ENCODE measurements at places on chromosomes 6 and 20.

DNA sequence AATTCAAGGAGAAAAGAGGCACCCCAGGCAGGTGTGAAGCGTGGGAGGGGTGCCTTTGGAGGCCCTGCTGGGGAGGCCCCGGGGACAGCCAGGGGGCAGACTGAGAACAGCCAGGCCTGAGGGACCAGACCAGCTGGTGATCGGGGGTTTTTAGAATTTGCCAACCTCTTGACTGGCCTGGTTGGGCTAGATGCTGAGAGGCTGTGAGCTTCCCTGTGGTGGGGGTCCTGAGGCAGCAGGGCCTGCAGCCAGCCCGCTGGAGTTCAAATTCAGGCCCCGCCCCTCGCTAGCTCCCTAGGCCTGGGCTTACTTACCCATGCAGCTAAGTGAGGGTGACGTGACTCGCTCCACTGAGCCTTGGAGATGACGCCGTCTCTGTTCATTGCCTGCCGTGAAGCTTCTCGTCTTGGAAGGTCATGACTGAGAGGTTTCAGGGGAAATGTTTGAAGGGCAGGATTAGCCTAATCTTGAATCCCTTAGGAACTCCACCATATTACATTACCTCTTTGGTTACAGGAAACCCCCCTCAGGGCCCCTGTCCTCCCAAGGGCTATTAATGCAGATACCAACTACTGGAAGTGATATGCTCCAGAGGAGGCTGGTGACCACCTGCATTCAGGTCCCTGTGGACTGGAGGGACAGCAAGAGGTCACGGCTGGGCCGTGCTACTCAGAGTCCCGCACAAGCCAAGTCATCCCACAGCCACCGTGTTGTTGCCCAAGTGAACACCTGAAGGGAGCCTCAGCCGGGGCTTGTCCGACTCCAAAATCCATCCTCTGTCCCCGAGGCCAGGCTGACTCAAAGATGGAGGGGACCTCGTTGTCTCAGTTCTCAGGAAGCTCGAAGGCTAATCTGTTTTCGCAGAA lies 73.9 kb upstream of the DUSP22 start:
- DNase-seq, result no peak

- no peak for DNase-seq
Observed at GRCh38 chr6:144578385-144579350, 293.5 kb downstream of the UTRN start.

DNA sequence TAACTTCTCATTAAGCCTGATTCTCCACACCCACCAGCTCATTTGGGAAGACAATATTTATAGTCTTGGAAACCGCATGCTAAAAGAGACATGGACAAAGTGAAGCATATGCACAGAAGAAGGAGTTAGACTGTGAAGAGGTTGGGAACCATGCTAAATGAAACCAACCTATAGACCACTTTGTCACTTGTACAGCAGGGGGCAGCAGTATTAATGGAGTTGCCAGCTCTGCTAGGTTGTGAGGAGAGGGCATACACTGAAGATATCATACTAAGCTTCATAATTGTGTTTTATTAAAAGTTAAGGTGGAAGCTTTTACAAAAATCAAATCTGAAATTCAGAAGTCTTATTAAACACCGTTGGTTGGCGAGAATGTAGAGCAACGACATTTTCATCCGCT lies 38.3 kb upstream of the HMGCLL1 start:
- peak; percentile 14 for DNase-seq

- peak; percentile 92 for DNase-seq
Observed at GRCh38 chr6:139490482-139490881, 116.0 kb upstream of the CITED2 start.

GRCh38 chr6:53673162-53673727 lies 7.7 kb upstream of the KLHL31 start:
- peak; percentile 25 for DNase-seq

- no peak for DNase-seq
Observed at GRCh38 chr6:138504764-138505689, 5.7 kb upstream of the NHSL1 start.

GRCh38 chr6:42819803-42820511 lies 38.1 kb downstream of the BICRAL start:
- no peak for DNase-seq

- DNase-seq, result no peak
Observed at GRCh38 chr6:169701311-169701953, 397 bp downstream of the WDR27 start.

GRCh38 chr20:45515147-45515913 lies at the start of gene SPINT3:
TSS of gene SPINT3 (minus strand) at chr20:45515622. CDS start at chr20:45515608, 14 bp downstream.
- DNase-seq, result no peak

- DNase-seq, result no peak
Observed at GRCh38 chr6:166499350-166500163, 86.9 kb downstream of the RAMACL start.

- DNase-seq, result no peak
Observed at GRCh38 chr6:96963403-96963802, 38.9 kb downstream of the KLHL32 start.

DNA sequence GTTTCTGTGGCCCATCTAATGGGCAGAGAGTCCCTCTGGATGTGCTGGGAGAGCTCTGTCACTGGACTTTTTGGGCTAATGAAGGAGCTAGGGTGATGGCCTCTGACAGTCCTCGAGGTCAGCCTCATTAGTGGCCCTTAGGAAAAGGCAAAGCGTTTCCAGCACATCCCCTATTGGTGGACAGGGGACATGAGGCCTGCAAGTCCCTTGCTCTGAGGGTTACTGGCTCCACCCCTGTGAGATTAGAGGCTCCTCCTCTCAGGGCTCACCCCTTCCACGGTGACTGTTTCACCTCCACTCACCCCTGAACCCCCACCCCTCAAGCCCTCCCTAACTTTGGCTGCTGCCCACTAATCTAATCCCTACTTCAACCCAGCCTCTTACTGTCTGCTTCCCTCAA lies 12.8 kb upstream of the FANCE start:
- no peak for DNase-seq

DNA sequence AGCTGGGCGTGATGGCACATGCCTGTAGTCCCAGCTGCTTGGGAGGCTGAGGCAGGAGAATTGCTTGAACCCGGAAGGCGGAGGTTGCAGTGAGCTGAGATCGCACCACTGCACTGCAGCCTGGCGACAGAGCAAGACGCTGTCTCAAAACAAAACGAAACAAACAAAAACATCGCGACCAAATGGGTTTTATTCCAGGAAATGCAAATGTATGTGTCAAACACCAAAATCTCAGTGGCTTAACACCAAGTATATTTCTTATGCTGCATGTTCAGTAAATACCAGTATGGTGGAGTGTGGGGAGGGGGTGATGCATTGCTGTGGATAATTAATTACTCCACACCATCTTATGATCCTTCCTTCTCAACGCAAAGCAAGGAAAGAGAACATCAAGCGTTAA lies 28.1 kb downstream of the ACTR5 start:
- DNase-seq, result no peak

DNA sequence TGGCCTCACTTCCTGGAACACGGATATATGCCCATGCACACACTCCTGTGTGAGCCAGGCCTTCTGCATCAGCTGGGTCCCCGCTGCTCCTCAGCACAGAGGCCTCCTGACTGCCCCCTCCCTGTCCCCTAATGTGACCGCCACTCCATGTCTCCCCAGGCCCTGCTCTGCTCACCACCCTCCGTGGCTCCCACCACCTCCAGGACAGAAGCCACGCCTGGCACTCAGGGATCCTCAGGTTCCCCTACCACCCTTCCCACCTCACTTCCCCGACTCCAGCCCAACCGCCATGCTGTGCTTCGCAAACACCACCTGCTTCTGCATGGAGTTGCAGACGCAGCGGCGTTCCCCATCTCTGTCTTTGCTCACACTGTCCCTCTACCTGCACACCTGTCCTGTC lies 4.3 kb upstream of the SRC start:
- no peak for DNase-seq

GRCh38 chr20:53903652-53903987 lies 166.8 kb downstream of the BCAS1 start:
- DNase-seq, result peak; percentile 92

DNA sequence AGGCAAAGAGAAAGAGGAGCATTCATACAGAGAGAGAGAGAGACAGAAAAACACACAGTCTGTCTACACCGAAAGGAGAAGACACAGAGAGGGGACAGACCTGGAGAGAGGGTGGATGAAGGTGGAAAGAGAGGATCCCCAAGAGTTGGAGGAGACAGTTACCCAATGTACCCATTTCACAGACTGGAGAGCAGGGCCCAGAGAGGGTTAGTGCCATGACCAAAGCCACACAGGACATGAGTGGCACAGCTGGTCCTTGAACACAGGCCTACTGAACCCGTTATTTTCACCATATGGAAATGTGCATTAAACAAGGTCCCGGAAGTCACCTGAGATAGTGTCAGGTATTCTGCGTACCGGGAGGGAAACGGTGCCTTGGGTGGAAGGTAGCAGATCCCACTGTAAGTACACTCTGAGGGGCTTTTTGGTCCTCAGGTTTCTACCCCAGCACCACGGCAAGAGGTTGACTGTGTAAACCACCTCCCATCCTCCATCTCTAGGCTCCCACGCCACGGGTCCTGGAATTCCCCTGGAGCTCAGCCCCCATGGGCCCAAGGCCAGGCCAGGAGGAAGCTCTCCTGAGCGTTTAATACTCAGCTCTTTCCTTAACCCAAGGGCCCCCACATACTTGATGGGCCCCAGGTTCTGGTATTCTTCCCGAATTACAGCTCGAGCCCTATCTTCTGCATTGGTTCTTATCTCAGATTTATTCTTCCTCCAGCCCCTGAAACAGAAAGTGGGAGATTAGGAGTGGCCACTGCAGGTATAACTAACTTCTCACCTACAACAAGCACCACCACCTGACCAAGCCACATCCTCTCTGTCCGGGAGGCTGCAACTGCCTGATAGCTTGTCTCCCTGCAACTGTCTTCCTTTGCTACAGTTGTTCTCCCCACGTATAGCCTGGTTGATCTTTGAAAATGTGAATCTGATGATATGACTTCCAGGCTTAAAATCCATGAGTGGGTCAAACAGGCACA lies 38.4 kb upstream of the OCSTAMP start:
- no peak for DNase-seq

GRCh38 chr20:3739054-3739925 lies 6.8 kb downstream of the HSPA12B start:
- DNase-seq, result no peak

- DNase-seq, result no peak
Observed at GRCh38 chr6:109000289-109000688, 94.4 kb downstream of the SESN1 start.

- DNase-seq, result no peak
Observed at GRCh38 chr6:13398421-13398994, 70.2 kb upstream of the TBC1D7 start.

GRCh38 chr6:100435299-100435698 lies 29.4 kb downstream of the SIM1 start:
- DNase-seq, result no peak

GRCh38 chr6:109934293-109934692 lies 43.8 kb upstream of the GPR6 start:
- DNase-seq, result no peak

GRCh38 chr6:21808045-21808470 lies 214.5 kb downstream of the SOX4 start:
- DNase-seq, result no peak

DNA sequence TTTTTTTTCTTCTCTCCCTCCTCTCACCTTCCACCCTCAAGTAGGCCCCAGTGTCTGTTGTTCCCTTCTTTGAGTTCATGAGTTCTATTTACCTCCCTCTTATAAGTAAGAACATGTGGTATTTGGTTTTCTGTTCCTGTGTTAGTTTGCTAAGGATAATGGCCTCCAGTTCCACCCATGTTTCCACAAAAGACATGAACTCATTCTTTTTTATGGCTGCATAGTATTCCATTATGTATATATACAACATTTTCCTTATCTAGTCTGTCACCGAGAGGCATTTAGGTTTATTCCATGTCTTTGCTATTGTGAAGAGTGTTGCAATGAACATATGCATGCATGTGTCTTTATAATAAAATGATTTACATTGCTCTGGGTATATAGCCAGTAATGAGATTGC lies 147.9 kb downstream of the PDE7B start:
- no peak for DNase-seq

DNA sequence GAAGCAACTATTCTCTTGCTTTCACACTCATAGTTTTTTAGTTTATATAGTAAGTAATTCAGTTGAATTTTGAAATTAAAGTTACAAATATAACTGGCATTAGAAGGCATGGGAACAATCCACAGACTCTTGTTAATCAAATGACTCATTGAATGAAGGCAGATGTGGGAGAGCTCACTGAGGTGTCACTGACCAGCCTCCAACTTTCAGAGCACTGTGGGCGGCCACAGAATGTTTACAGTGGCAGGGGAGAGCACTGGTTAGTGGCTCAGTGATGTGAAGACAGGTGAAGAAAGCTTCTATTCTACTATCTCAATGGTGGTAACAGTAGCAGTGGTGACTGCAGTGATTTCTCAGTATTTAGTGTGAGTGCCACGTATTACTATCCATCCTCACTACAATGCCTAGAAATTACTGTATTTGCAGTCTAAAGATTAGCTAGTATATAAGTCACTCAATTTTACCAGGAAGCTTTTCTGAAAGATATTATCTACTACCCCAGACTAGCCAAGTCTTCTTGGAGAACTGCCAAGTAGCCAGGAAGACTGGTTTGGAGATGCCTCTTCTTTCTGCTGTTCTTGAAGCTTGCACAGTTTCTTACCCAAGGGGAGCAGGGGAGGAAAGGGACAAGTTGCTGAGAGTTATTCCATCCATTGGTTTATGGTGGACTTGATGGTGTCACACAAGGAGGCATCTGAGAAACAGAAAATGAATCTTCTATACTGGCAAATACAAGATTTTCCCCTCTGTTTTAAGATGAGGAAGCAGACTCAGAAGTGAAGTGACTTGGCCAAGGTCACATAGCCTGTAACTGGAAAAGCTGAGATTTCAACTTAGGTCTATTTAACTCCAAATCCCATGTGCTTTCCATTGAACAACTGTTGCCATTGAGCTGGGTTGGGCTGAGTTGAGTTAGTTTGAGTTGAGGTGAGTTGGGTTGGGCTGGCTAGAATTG lies 231.2 kb downstream of the ANKRD60 start:
- peak; percentile 65 for DNase-seq

DNA sequence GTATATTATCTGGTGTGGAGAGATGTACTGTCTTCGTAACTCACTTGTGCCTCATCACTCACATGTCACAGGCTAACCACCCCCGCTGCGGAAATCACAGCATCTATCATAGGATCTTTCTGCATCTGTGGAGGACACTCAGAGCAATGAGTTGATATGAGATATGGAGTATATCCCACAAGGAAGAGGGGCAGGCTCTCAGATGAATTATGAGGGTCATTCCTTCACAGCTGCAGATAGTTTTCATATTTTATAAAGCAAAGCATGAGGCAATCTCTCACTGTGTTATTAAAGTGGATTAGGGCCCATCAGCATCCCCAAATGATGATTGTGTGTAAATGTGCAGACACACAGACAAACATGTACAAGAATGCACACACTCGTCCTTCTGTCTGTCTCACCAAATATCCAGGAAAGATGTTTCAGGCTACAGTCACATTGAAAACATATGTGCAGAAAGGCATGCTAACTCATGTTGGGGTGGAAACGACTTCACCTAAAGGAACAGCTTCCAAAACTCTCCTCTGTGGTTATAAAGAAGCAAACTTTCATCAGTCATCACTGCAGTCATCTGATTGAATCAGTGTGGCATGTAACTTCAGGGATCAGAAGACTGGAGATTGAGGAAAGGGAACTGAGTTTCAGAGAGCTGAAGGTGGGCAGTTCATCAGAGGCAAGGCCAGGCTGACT lies 164.7 kb downstream of the FOXC1 start:
- no peak for DNase-seq
